ENCODE measurements at places on chromosomes 1 and 21.

GRCh38 chr1:186715887-186716809 lies 35.9 kb upstream of the PTGS2 start:
- DNase-seq = no peak

DNA sequence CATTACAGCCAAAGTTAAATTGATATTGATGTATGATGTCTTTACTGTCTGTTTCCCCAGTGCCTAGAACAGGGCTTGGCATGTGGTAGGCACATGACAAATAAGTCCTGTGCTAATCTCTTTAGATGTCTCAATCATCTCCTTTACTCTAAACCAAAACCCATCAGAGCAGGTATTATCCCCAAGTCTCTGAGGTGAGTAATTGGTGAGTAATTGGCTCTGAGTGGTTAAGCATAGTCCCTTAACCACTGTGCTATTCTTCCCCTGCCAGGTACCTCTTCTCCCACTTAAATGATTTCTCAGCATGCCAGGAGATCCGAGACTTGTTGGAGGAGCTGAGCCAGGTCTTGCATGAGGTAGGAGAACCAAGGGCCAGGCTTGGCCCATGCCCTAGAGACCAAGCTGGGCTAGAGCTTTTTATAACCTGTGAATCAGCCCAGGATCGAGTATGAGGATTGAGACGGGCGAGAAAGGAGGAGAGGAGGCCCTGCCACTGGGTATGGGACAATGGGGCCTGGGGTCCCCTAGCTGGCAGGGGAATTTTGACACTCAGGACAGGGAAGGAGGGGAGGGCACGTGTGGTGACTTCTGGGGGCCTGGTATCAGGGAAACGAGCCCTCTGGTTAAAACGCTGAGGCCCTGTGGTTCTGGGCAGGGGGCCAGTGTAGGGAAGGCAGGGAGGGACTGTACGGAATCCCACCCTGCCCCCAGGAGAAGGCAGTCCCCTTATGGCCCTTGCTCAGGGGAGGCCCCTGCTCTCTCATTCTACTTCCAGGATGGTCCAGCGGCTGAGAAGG lies 4.5 kb downstream of the CNKSR1 start:
- no peak for DNase-seq

DNA sequence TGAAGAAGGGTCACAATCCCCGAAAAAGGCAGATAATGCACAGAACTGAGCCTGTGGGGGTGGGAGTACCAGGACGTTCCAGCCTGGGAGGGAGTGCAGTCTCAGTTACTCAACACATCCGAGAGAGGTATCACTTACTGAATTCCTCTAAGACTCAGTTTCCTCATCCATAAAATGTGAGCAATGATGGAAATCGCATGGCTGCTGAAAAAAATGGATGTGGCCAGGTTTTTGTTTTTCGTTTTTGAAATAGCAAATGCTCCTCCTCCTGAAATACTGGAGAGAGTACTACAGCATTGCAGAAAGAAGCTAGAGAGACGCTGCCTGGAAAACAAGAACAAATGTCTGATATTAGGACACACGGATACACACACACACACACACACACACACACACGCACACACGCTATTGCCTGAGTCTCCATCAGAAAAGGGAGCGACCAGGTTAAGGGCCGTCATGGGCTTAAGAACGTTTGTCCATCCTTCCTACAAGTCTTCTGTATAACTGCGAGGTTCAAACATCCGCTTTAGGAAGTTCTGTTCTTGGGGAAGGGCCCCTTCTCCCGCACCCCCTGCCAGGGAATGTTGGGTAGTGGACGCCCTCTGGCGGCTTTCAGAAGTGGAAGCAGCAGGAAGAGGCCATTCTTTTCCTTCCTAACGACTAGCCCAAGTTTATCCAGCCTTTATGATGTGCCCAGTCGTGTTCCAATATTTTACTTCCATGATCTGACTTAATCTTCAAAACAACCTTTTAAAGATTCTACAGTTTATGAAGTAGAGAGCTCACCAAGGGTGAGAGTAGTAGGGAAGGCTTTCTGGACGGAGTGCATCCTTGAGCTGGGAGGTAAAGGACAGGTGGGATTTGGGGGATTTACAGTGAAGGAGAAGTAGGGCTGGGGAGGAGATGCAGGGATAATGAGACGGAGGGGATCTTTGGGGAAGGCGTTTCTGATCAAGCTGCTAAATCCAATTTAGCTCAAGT lies 699 bp upstream of the NES start:
- DNase-seq = peak; percentile 55

DNA sequence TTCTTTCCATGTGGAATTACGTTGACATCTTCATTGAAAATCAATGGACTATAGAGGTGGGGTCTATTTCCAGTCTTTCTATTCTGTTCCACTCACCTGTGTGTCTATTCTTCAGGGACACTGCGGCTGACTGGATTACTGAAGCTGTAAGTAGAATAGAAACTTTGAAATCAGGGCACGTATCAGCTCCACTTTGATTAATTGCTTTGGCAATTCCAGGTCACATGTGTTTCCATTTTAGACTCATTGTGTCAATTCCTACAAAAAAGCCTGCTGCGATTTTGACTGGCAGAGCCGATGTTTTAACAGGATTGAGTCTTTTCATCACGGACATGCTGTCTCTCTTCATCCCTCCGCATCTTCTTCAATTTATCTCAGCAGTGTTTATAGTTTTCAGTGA lies 20.9 kb upstream of the RNF223 start:
- DNase-seq = no peak

- DNase-seq = no peak
Measured at GRCh38 chr1:225565847-225566246, 87.1 kb downstream of the ENAH start.

GRCh38 chr1:167878372-167879160 lies 35.4 kb downstream of the ADCY10 start:
- DNase-seq = peak; percentile 29

GRCh38 chr1:25833158-25833557 lies 13.4 kb downstream of the MTFR1L start:
- DNase-seq = no peak

- DNase-seq = no peak
Measured at GRCh38 chr1:150528196-150528595, 12.6 kb downstream of the FALEC start.

- DNase-seq = peak; percentile 34
Measured at GRCh38 chr1:201376464-201377374, 761 bp downstream of the TNNT2 start.

GRCh38 chr1:58773406-58773840 lies 10.4 kb downstream of the JUN start:
- DNase-seq = peak; percentile 51

DNA sequence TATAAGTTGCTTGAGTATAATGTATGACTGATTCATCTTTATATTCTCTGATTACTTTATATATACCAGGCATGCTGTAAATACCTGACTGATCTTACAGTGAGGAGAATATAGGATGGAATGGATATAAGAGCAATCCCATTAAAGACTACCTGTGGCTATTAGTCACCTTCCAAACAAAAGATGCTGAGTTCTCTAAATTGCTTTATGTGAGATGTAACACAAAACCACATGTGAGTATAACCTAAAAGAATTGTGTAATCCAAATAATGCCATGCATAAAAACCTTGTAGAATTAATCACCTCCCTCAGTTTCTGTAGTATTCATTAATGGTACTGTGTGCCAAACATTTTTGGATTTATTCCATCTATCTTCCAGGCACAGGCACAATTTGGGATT lies 134.6 kb upstream of the LRRC7 start:
- DNase-seq = no peak

DNA sequence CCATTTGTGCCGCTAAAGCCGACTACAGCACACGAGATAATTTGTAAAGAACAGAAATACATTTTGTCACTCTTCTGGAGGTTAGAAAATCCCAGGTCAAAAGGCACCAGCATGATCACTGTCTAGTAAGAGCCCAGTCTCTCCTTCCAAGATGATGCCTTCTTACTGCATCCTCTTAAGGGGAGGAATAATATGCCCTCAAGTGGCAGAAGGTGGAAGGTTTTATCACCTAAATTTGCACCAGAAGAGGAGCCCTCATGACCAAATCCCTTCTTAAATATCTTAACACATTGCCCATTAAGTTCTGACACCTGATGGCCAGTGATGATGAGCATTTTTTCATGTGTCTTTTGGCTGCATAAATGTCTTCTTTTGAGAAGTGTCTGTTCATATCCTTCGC lies 326.7 kb upstream of the RGS18 start:
- DNase-seq = peak; percentile 51

DNA sequence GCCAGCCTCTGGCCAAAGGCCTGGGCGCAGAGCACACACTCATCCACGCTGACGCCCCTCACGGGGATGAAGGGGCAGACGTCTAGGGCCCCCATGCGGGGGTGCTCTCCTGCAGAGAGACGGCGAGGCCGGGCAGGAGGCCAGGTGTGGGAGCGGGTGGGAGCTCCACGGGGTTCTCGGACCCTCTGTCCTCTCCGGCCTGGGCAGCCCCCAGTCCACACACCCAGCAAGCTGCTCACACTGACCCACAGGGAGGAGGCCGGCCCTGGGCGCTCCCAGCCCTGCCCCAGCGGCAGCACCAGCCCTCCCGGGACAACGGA lies 2.5 kb downstream of the FTCD start:
- no peak for DNase-seq

- DNase-seq = no peak
Measured at GRCh38 chr1:160277330-160277729, 7.6 kb downstream of the PEX19 start.

DNA sequence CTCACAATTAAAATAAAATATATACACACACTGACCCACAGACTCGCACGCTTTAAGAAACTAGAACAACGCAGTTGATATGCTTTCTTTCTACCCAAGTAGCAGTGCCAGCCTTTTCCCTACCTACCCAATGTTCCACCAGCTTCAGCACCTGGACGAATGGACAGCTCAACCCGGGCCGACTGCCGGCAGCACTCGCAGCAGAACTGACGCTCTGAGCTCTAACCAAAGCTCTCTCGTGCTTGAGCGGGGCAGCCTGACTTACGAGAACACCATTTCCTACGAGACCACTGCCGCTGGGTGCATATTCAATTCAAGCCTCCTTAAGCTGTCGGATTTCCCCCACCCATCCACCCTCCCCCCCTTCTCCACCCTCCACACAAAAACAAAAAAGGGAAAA lies 127.4 kb upstream of the DPYD start:
- peak; percentile 69 for DNase-seq

DNA sequence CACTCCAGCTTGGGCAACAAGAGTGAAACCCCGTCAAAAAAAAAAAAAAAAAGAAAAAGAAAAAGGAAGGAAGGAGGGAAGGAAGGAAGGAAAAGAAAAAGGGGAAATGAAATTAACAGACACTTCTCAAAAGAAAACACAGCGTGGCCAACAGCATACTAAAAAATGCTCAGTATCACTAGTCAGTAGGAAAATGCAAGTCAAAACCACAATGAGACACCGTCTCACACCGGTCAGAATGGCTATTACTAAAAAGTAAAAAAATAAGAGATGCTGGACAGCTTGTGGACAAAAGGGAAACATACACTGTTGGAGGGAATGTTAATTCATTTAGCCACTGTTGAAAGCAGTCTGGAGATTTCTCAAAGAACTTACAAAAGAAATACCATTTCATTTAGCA lies 369.5 kb upstream of the BRINP3 start:
- no peak for DNase-seq

GRCh38 chr1:204837440-204838084 lies 33.1 kb upstream of the NFASC start:
- DNase-seq = peak; percentile 36

GRCh38 chr1:66168948-66169671 lies 364.8 kb upstream of the SGIP1 start:
- DNase-seq = peak; percentile 10

DNA sequence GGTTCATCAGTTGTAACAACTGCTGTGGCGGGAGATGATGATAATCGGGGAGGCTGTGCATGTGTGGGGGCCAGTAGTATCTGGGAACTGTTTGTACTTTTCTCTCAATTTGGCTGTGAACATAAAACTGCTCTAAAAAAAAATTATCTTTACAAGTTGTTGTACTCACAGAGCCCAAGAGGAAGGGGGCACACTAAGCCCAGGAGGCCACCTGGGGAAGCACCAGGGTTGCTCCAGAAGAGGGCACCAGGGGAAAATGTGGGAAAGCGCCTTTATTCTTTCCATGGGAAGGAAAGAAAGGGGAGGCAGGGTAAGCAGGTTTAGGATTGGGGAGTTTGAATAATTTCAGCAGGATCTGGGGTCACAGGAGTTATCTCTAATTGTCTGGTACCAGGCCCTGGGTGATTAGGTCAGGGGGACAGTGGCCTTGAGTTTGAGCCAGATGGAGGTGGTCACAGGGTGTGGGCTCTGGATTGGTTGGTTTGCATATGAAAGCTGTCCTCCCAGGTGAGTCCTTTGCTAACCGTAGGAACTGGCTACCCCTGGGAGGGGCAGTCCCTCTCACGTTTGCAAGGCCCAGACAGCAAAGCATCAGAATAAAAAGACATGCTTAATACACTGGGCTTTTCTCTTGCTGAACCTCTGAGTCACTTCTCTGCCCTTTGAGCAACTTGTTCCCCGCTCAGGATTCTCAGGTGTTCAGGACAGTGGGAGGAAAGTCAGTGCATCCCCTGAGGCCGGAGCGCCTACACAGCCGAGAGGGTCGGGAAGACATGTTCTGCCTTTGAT lies 11.2 kb downstream of the MYOC start:
- no peak for DNase-seq

- DNase-seq = no peak
Measured at GRCh38 chr1:14850563-14850962, 252.1 kb downstream of the KAZN start.

DNA sequence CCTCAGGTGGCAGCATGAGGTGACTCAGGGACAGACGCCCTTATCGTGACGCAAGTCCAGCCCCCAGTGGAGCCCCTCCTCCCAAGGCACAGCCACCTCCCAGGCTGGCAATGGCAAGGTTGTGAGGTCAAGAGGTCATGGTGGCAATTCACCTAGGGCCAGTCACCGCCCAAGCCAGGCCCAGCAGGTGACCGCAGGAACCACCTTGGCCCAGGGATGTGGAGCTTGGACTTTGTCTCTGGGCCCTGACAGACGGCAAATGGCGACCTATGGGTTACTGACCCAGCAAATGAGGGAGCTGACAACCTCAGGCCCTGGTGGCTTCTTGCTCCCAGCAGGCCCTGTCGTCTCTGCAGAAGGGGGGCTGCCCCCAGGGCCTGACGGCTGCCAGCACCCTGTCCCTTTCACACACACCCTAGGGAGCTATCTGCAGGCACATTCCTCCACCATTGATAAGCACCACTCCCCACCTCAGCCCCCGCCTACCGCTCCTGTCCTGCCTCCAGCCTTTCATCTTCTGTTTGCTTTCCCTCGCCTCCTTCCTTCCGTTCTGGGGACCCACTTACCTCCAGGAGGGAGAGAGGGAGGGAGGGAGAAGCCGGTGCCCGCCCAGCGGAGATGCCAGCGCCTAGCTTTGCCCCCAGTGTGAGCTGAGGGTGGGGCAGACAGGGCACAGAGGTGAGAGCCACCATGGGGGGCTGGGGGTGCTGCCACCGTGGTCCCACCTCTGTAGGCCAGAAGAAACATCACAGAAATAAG lies 12.1 kb downstream of the EPHA2 start:
- DNase-seq = no peak

Data from NAMALWA (cell line).